Glomerular endothelial cell (primary cell): ENCODE measurements at places on chromosomes 5 and 9. TPM values are rescaled to one million over a fixed set of nuclear protein-coding genes. Genes with fewer than 3 reads are reported as not detected.

NRG2 gene
- 0.23 and 0.39 TPM in 2 replicates for total RNA-seq

CYSRT1 gene
- 0.41 and 0.78 TPM in 2 replicates for total RNA-seq

PIP5K1B gene
- total RNA-seq: 0.23 and 0.29 TPM in 2 replicates

DDX31 gene
- total RNA-seq: 12.9 and 16.8 TPM in 2 replicates

ALDH7A1 gene
- total RNA-seq: 35.6 and 37.1 TPM in 2 replicates

TMEM174 gene
- total RNA-seq: not detected in 2 replicates

ZNF608 gene
- 26.8 and 30.9 TPM in 2 replicates for total RNA-seq

NUTM2G gene
- total RNA-seq: not detected in 2 replicates

OGN gene
- total RNA-seq: not detected in 2 replicates

DRD1 gene
- not detected in 2 replicates for total RNA-seq

RAD17 gene
- 13.5 and 15.6 TPM in 2 replicates for total RNA-seq

COL15A1 gene
- 1.5 and 5.8 TPM in 2 replicates for total RNA-seq

RANBP3L gene
- total RNA-seq: not detected in 2 replicates

CDH6 gene
- total RNA-seq: 6.7 and 22.1 TPM in 2 replicates

DNM1 gene
- 2.7 and 7.9 TPM in 2 replicates for total RNA-seq

ANKRD31 gene
- 0.15 TPM in 1 of 2 replicates, not detected in the other for total RNA-seq

ANKRD33B gene
- 5.6 and 6.1 TPM in 2 replicates for total RNA-seq

C9orf43 gene
- 0.48 and 0.53 TPM in 2 replicates for total RNA-seq

ZNF454 gene
- total RNA-seq: 1.3 and 3.3 TPM in 2 replicates

S100Z gene
- not detected in 2 replicates for total RNA-seq

AGXT2 gene
- total RNA-seq: not detected in 2 replicates

CLINT1 gene
- 59.8 and 83.0 TPM in 2 replicates for total RNA-seq

MSX2 gene
- 0.53 and 0.87 TPM in 2 replicates for total RNA-seq

TRIM7 gene
- total RNA-seq: 2.8 and 5.3 TPM in 2 replicates

SPACA9 gene
- 3.2 TPM in 2 replicates for total RNA-seq

PCDHGB3 gene
- 2.6 and 5.5 TPM in 2 replicates for total RNA-seq

PCDHA1 gene
- total RNA-seq: 0.06 TPM in 1 of 2 replicates, not detected in the other

LHX6 gene
- total RNA-seq: 31.7 and 32.0 TPM in 2 replicates

ACSL6 gene
- not detected in 2 replicates for total RNA-seq

BTNL3 gene
- not detected in 2 replicates for total RNA-seq

SPINK13 gene
- total RNA-seq: not detected in 2 replicates

PCDHB5 gene
- total RNA-seq: 2.5 and 4.1 TPM in 2 replicates

PCDHB8 gene
- 0.34 and 0.88 TPM in 2 replicates for total RNA-seq

CAAP1 gene
- 11.8 and 17.2 TPM in 2 replicates for total RNA-seq

TAF7 gene
- total RNA-seq: 51.0 and 52.6 TPM in 2 replicates

AK1 gene
- 80.6 and 88.4 TPM in 2 replicates for total RNA-seq

GRIA1 gene
- total RNA-seq: not detected in 2 replicates

TMEM252 gene
- total RNA-seq: not detected in 2 replicates

MARCHF3 gene
- total RNA-seq: 25.9 and 36.6 TPM in 2 replicates

CDX1 gene
- not detected in 2 replicates for total RNA-seq

LCN1 gene
- not detected in 2 replicates for total RNA-seq

GABRG2 gene
- total RNA-seq: not detected in 2 replicates

MACIR gene
- 10.7 and 12.0 TPM in 2 replicates for total RNA-seq

SCGB3A2 gene
- total RNA-seq: not detected in 2 replicates

SLC25A48 gene
- not detected in 2 replicates for total RNA-seq

PTPN3 gene
- 1.8 and 3.6 TPM in 2 replicates for total RNA-seq

FOXD4L4 gene
- 0.53 TPM in 1 of 2 replicates, not detected in the other for total RNA-seq

ASPN gene
- total RNA-seq: not detected in 2 replicates

SLIT3 gene
- total RNA-seq: 1.3 and 7.4 TPM in 2 replicates
